A172 (cell line): ENCODE measurements at places on chromosomes 7 and 10.

- DNase-seq, result no peak
Observed at GRCh38 chr10:71371750-71372166, 25.0 kb upstream of the CDH23 start.

GRCh38 chr7:49244543-49244942 is 320.2 kb downstream of the CDC14C start:
- DNase-seq, result no peak

- DNase-seq, result no peak
Observed at GRCh38 chr10:8404721-8405120, 350.2 kb downstream of the GATA3 start.

- DNase-seq, result no peak
Observed at GRCh38 chr7:86991771-86992191, 67.7 kb downstream of the ELAPOR2 start.

- no peak for DNase-seq
Observed at GRCh38 chr7:96700516-96700915, 9.1 kb downstream of the SEM1 start.

- no peak for DNase-seq
Observed at GRCh38 chr7:3634396-3634795, 333.3 kb downstream of the SDK1 start.

GRCh38 chr7:43698460-43699255 is 30.7 kb downstream of the COA1 start:
- DNase-seq, result no peak

GRCh38 chr7:70539617-70540016 is 592.3 kb upstream of the GALNT17 start:
- DNase-seq, result no peak

- no peak for DNase-seq
Observed at GRCh38 chr10:36256166-36256565, 614.1 kb upstream of the FZD8 start.

DNA sequence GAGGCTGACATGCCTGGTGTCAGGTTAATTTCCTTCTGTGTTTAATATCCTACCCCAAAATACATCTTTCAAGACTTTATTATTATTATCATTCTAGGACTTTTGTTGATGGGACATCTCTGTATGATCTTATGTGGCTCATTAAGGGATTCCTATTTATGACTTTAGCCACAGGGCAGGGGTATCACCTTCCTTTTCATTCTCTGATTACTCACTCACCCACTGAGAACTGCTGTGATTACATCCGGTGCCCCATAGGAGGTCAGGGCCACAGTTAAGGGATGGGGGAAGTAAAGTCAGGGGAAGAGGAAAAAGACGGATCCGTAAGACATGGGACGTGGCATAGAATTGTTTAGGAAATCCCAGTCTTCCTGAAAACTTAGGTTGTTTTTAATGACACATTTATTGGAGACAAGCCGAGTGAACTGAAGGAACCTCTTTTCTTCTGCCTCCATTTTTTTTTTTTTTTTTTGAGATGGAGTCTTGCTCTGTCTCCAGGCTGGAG is 61.0 kb upstream of the PITRM1 start:
- DNase-seq, result no peak

DNA sequence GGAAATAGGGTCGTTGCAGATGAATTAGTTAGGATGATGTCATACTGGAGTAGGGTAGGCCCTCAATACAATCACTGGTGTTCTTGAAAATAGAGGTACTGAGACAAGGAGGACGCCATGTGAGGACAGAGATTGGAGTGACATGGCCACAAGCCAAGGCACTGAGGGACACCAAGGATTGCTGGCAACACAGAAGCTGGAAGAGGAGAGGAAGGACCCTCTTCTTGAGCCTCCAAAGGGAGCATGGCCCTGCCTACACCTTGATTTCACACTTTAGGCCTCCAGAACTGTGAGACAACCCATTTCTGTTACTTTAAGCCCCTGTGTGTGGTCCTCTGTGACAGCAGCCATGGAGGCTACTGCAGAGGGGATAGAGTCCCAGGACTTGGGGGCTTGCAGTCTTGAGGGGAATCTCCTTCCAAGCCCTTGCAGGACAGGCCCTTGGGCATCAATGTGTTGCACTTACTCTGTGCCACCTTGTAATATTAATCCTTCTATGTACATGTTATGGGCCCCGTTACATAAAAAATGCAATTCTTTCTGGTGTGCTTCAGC is 3.7 kb upstream of the AOC1 start:
- no peak for DNase-seq

DNA sequence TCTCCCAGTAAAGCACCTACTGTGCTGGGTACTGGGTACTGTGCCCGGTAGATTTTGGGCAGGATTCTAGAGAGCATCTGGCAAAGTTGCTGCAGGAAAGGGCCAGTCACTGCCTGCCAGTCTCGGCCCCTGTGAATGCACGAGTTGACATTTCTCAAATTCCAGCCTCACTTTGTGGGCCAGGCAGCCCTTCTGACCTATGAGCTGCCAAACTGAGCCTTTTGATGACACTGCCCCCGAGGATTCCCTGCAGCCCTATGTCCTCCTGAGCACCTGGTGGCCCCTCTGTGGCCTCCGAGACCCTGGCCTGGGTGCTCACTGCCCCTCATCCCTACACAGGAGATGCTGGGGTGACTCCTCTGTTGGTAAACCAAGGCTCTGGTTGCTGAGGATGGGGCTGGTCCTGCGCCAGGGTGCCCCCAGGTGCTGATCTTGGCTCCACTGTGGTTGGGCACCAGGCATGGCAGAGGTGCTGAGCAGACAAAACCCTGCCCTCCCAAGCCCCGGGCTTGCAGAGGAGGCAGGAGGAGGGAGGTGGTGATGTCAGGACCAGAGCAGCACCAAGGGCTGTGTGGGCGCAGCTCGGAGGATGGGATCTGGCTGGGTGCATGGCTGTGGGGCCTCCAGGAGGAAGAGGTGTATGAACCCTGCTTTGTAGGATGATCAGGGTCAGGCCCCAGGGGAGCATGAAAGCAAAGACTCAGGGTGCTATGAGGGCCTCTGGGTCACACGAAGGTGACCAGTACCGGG is 16.2 kb downstream of the LHPP start:
- no peak for DNase-seq

- DNase-seq, result no peak
Observed at GRCh38 chr10:109820620-109821405, 102.5 kb downstream of the XPNPEP1 start.

DNA sequence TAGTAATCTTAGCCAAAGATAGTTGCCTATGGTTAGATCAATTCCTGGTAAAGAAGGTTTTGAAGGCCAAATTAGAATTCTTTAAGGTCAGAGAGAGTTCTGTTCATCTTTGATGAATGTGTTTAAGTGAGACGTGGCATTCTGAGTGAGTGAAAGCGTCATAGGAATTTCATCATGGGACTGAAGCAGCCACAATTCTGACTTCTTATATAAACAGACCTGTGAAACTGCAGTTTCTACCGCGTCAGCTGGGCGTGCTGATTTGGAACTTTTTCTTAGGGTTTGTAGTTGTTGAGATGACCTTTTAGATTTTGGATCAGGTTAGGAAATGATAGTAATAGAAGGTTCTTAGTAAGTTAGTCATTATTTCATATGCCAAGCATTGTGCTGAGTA is 103.8 kb downstream of the CNNM2 start:
- no peak for DNase-seq

GRCh38 chr10:126930883-126931503 is 25.8 kb downstream of the DOCK1 start:
- DNase-seq, result no peak

DNA sequence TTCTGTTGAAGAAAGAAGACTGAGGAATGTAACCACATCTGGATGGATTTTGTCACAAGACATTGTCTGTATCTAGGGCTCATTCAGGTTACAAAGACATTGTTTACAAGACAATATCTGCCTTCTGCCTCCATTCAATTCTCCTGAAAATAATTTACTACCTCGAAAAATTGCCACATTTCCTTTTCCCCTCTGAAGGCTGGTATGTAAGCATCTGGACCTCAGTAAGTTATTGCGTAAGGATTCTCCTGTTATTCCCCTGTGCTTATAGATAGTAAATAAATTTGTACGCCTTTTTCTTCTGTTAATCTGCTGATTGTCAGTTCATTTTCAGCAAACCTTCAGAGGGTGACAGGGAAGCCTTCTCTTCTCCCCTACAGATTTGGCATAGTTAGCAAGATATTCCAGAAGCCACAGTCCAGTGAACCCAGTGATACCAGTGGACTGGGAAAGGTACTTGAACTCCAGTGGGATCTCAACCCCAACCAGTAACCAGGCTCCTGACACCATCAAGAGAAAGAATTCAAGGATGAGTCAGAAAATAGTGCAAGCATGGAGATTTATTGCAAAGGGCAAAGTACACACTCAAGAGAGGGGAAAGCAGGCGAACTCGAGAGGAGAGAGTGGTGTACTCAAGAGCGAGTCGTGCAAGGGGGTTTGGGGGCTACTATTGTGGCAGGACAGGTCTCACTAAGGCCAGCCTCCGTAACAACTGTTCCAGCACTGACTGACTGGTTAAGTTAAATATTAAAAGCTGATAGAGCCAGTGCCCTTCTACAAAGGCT is 706.9 kb upstream of the GHITM start:
- no peak for DNase-seq

- DNase-seq, result peak; percentile 68
Observed at GRCh38 chr10:91378061-91378460, 32.1 kb upstream of the HECTD2 start.

GRCh38 chr10:121310151-121310711 is 288.0 kb downstream of the FGFR2 start:
- DNase-seq, result no peak
